ENCODE measurements at places on chromosomes 11 and 22.

GRCh38 chr11:86056351-86056854, 12.5 kb downstream of the PICALM start:
- DNase-seq: no peak

- DNase-seq: no peak
Measured at GRCh38 chr22:41696703-41697102, 2.6 kb upstream of the MEI1 start.

GRCh38 chr11:31780480-31780971, 30.6 kb downstream of the PAX6 start:
- DNase-seq: no peak

- DNase-seq: no peak
Measured at GRCh38 chr11:17066691-17067090, 10.8 kb downstream of the RPS13 start.

- no peak for DNase-seq
Measured at GRCh38 chr22:44932493-44932892, 77.3 kb downstream of the PHF21B start.

- DNase-seq: no peak
Measured at GRCh38 chr22:44909241-44909640, 100.6 kb downstream of the PHF21B start.

- no peak for DNase-seq
Measured at GRCh38 chr11:64745189-64745520, 1.2 kb upstream of the RASGRP2 start.
